ENCODE measurements at places on chromosomes 5 and 9. TPM values are rescaled to one million over a fixed set of nuclear protein-coding genes. Genes with fewer than 3 reads are reported as not detected.

The RLN2 gene
- total RNA-seq, result not detected

The PCDH1 gene
- total RNA-seq, result 76.2 TPM

The PCDHB10 gene
- 1.6 TPM for total RNA-seq

The PCDHB2 gene
- total RNA-seq, result 3.1 TPM

The MYO10 gene
- 57.8 TPM for total RNA-seq

The SHROOM1 gene
- 11.0 TPM for total RNA-seq

The SMAD5 gene
- 122 TPM for total RNA-seq

The FAM169A gene
- 26.2 TPM for total RNA-seq

The CDO1 gene
- total RNA-seq, result 4.0 TPM

The TXNDC15 gene
- total RNA-seq, result 183 TPM

The FYB1 gene
- 15.6 TPM for total RNA-seq

The HACD4 gene
- 4.8 TPM for total RNA-seq

The RHOBTB3 gene
- total RNA-seq, result 72.5 TPM

Measured in thyroid gland (tissue), 4 donors.